Amniotic stem cell (primary cell): ENCODE measurements at places on chromosomes 3 and 15.

GRCh38 chr15:74208901-74209559 is 6.4 kb upstream of the STRA6 start:
- DNase-seq = no peak

DNA sequence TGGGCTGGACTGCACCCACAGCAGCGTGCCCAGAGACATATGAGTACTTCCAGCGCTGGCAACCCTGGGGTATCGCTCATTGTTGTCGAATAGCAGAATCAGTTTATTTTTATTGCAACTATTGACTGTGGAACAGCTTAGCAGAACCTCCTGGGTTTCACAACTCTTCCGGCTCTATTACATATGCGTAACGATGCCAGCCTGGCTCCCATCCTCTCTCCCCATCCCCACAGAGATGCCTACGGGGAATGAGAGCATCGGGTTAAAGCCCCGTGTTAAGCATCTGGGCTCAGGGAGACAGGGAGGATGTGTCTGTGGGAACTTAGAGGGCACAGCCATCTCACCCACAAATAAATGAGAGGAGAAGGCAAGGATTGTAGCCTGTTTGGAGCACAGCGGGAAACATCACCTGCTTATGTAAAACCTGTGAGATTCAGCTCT is 76.6 kb upstream of the DLG1 start:
- no peak for DNase-seq

GRCh38 chr3:151625086-151625485 is 108.6 kb upstream of the AADACL2 start:
- DNase-seq = no peak

DNA sequence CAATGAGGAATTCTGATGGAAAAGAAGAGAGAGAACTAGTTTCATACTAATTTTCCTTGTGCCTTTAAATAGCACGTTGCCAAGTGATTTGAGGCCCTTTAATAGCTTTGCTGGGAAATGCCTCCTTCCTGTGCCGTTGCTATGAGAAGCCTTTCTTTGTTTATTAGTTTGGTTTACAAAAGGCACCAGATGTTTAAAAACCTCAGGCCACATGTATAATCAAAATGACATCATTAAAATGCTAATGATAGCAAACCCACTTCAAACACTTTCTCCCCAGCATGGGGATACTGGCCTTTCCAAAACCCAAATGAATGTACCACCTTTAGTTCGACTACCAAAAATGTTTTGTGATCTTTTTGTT is 50.0 kb upstream of the TBC1D23 start:
- no peak for DNase-seq

DNA sequence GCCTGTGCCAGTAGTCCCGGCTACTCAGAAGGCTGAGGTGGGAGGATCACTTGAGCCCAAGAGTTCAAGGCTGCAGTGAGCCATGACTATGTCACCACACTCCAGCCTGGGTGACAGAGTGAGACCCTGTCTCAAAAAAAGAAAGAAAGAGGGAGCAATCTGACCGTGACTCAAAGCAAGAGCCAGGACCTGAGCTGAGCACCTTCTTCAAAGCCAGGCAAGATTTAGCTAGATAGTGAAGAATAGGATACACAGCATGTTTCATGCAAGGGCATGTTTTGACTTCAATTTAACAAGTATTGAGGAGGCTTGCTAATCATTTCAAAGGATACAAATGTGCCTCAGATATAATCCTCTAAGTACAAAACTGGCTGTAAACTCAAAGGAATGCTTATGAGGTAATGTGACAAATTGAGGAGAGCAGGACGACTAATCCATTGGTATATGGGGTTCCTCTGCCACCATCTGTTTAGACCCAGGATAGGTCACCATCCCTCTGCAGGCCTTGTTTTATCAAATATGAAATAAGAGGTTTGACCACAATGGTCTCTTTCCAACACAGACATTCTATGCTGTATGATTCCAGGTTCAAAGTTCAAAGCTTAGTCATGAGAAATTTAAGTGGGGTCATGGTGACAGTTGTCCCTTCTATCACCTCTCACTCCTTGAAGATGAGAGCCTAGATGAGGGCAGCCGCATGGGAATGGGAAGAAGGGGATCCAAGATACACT is 33.2 kb downstream of the RAB27A start:
- DNase-seq = no peak

GRCh38 chr3:66800941-66801545 is 197.1 kb upstream of the KBTBD8 start:
- DNase-seq = no peak

- no peak for DNase-seq
Measured at GRCh38 chr3:179865861-179866505, 170.8 kb downstream of the PEX5L start.

GRCh38 chr3:141115789-141116541 is 64.8 kb downstream of the SPSB4 start:
- DNase-seq = no peak

DNA sequence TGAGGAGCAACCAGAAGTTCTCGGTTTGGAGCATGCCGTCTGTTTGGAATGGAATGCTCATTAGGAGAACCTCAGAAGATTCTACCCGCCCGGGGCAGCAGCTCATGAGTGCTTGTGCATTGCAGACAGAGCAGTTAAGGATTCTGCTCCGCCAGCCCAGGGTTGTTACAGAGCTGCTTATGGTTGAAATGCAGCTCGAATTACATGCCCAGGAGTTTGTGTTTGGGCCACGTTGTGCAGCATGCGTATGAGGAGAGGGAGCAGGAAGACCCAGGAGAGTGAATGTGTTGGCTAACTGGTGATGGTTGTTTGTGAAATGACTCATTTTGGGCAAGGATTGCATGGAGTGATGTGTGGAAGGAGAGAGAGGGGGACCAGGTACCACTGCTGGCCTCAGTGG is 9.0 kb downstream of the FGD5 start:
- DNase-seq = no peak

DNA sequence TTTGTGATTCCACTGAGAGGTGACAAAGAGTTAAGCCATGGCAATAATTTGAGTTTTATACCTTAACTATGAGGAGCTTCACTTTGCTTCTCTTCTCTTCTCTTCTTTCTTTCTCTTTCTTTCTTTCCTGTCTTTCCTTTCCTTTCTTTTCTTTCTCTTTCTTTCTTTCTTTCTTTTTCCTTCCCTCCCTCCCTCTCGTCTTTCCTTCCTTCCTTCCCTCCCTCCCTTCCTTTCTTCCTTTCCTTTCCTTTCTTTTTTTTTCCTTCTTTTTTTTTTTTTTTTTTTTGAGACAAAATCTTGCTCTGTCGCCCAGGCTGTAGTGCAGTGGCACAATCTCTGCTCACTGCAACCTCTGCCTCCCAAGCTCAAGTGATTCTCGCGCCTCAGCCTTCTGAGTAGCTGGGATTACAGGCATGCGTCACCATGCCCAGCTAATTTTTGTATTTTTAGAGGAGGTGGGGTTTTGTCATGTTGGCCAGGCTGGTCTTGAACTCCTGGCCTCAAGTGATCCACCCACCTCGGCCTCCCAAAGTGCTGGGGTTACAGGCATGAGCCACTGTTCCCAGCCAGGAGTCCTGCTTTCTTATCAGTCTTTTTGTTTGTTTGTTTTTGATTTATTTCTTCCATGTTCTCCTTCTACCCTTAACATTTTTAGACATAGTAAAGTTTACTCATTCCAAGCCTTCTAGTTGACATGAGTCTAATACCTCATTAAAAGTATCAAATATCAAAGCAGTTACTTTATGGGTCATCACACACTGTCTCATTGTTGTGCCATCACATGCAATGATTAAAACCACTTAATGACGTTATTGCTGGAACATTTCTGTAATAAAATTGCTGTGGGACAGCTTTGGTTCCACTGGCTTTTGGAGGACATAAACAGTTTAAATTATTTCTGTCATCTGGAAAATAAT is 29.9 kb downstream of the SLC49A4 start:
- DNase-seq = no peak

DNA sequence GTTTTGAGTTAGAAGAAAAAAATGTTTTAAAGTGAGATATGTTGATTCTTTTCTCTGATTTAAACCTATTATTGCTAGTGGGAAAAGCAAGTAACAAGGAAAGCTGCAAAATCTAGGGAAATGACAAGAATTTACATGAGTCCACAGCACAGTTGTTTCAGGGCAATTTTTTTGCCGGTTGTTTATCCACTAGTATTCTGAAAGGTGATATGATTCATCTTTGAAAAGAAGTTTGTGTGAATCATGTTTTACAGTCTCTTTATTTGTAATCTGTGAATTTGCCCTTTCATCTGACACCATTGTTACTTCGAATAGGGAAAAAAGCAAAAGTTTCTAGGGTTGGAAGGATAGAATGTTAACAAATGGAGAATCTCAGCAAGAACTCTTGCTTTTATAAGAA is 894.7 kb downstream of the OTOL1 start:
- no peak for DNase-seq

- DNase-seq = no peak
Measured at GRCh38 chr3:21705769-21706168, 45.2 kb downstream of the ZNF385D start.
